Tibial nerve (tissue), 4 donors: ENCODE measurements at places on chromosomes 12 and 14. TPM values are rescaled to one million over a fixed set of nuclear protein-coding genes. Genes with fewer than 3 reads are reported as not detected.

SERPINA1 gene
- 11.9 TPM for total RNA-seq

FOXN4 gene
- total RNA-seq = not detected

DNA sequence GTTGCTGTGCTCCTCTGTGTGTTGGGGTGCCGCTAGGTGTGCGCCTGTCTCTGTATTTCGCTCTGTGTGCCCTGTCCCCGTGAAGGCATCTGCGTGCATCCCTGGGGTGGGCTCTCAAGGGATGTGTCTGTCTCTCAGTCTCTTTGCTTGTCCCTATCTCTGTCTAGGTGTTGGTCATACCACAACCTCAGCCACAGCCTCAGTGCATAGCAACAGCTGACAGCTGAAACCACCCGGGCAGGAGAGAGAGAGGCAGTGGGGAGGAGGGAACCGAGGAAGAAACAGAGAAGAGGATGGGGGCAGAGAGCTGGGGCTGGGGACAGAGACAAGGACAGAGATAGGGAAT, 953 bp upstream of the NXPH4 start:
- peaks cover 35% of the 10 kb centered on the region for H3K4me1 ChIP-seq
- no peak for DNase-seq
- H3K27ac ChIP-seq = no peak overlapping the region
- peaks cover 62% of the 10 kb centered on the region for H3K27me3 ChIP-seq
- no peak overlapping the region for H3K4me3 ChIP-seq

DNA sequence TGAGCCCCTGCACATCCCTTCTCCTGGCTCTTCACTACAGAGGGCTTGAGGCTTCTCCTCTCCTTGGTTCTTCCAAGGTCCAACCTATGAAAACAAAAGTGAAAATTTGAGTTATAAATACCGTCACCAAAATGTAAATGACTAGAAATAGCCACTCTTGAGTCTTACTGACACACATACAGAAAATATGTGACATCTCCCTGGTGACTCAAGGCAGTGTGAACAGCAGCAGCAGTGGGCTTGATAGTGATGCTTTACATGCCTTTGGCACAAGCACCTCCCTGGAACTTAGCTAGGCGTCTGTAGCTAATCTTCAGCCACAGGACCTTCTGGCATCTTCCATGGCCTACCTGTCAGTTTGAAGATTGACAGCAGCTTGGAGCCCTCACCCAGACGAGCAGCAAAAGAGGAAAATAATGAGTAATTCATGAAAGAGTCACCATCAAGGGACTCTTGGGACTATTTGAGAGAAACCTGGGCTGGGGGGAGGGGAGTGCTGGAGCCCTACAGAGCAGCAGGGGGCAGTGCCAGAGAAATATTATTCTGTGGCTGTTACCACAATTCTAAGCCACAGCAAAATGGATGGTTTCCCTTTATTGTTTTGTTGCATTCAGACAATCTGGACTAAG, 158.0 kb downstream of the KCNK10 start:
- no peak overlapping the region for H3K4me3 ChIP-seq
- H3K27ac ChIP-seq = no peak overlapping the region
- DNase-seq = no peak
- no peaks in the 10 kb centered on the region for H3K4me1 ChIP-seq
- no peaks in the 10 kb centered on the region for H3K27me3 ChIP-seq
- H3K36me3 ChIP-seq = no peaks in the 10 kb centered on the region

BHLHE41 gene
- 9.0 TPM for total RNA-seq

KRT72 gene
- total RNA-seq = not detected

ATL1 gene
- 20.6 TPM for total RNA-seq

KCNC2 gene
- total RNA-seq = 0.30 TPM

MEG3 gene
- total RNA-seq = 166 TPM

- no peaks in the 10 kb centered on the region for H3K27me3 ChIP-seq
- H3K36me3 ChIP-seq = no peaks in the 10 kb centered on the region
- H3K27ac ChIP-seq = no peak overlapping the region
Observed at GRCh38 chr12:12693111-12693671, 2.8 kb downstream of the GPR19 start.

GRCh38 chr12:124413401-124413800, 118.5 kb downstream of the RFLNA start:
- DNase-seq = no peak
- no peaks in the 10 kb centered on the region for H3K27me3 ChIP-seq
- H3K36me3 ChIP-seq = no peaks in the 10 kb centered on the region
- H3K27ac ChIP-seq = no peak overlapping the region
- H3K4me1 ChIP-seq = peaks cover 24% of the 10 kb centered on the region

SERPINA9 gene
- total RNA-seq = not detected

CD163 gene
- total RNA-seq = 192 TPM

- no peaks in the 10 kb centered on the region for H3K36me3 ChIP-seq
- no peaks in the 10 kb centered on the region for H3K27me3 ChIP-seq
- H3K27ac ChIP-seq = no peak overlapping the region
- no peak overlapping the region for H3K4me3 ChIP-seq
- no peak for DNase-seq
- no peaks in the 10 kb centered on the region for H3K4me1 ChIP-seq
Observed at GRCh38 chr14:29630566-29631160, 297.0 kb downstream of the PRKD1 start.

DNA sequence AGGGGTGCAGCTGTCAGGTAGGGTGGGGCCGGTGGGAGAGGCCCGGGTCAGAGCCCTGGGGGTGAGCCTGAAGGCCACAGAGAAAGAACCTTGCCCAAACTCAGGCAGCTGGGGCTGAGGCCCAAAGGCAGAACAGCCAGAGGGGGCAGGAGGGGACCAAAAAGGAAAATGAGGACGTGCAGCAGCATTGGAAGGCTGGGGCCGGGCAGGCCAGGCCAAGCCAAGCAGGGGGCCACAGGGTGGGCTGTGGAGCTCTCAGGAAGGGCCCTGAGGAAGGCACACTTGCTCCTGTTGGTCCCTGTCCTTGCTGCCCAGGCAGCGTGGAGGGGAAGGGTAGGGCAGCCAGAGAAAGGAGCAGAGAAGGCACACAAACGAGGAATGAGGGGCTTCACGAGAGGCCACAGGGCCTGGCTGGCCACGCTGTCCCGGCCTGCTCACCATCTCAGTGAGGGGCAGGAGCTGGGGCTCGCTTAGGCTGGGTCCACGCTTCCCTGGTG, 10.5 kb downstream of the MMP14 start:
- H3K36me3 ChIP-seq = peaks cover 51% of the 10 kb centered on the region
- no peak for DNase-seq
- peaks cover 63% of the 10 kb centered on the region for H3K4me1 ChIP-seq

DNA sequence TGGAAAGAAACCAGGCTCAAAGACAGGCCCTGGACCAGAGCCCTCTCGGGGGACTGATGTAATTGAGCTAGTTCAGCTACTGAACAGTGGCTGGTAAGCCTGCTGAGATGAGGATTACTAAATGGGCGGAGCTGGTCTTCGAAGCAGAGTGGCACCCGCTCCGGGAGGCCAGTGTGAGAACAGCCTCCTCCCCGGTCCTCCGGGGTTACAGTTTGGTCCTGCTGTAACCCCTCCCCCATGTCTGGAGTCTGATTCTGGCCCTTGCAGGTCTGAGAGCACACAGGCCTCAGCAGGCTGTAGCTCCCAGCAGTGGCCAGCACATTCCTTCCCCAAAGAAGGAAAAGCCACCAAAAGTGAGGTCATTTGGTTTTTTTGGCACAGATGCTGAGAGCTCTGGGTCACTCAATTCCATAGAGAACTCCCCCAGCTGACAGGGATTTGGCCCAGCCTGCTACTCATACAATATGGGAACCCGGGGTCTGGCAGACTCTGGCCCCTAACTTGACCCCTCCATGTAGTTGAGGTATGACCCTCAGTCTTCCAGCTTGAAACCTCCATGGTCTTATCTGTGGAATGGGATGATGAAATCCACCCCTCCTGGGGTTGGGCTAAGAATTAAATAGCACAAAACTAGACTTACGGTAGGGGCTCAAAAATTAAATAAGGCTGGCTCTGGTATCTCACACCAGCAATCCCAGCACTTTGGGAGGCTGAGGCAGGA, 39.0 kb downstream of the ACTN1 start:
- peak; percentile 61 for DNase-seq
- peak overlapping the region; percentile 74 for H3K27ac ChIP-seq
- no peaks in the 10 kb centered on the region for H3K36me3 ChIP-seq
- no peaks in the 10 kb centered on the region for H3K27me3 ChIP-seq
- H3K4me3 ChIP-seq = no peak overlapping the region
- H3K4me1 ChIP-seq = no peaks in the 10 kb centered on the region

DNA sequence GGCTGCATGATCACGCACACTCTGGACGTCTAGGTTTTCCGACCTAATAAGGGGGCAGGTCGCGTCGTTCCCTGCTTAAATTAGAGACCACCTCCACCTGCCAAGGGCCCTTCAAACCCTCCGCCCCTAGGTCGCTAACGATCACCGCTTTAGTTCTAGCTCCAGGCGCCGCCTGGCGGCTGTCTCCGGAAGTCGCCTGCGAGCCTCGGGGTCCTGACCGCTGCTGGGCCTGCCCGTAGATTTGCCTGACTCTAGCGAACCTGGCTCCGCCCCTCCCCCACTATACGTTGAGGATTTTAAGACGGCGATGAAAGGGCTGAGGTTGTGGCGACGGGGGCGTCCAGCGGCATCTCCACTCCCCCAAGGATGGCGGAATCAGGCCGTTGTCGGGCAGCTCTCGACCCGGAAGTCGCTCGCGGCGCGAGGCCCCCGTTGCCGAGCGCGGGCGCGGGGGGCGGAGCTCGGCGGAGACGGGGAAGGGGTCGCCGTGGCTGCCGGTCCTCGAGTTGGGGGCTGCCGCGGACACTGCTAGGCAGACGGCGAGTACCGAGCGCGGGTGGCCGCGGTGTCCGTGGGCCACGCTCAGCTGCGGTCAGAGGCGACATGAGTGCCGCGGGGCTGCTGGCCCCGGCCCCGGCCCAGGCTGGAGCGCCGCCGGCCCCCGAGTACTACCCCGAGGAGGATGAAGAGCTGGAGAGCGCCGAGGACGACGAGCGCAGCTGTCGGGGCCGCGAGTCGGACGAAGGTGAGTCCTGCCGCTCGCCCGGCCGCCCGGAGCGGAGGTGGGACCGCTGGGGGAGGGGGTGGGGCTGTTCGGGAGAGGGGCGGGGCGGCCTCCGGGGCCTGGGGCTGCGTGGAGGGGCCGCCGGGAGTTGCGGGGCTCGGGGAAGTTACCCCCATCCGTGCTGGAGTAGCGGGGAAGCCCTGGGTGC, at the start of gene SUDS3:
Gene SUDS3 (plus strand): TSS at position 467 of the 932 bp plus-strand sequence. CDS start 137 bp downstream, at position 604.
- peak; percentile 94 for DNase-seq
- H3K4me3 ChIP-seq = peak within 1 kb of the TSS; percentile 93
- H3K36me3 ChIP-seq = peaks cover 4% of the 10 kb centered on the region
- H3K27me3 ChIP-seq = no peaks in the 10 kb centered on the region

GRCh38 chr14:73741386-73741875, 27.2 kb upstream of the PNMA1 start:
- no peaks in the 10 kb centered on the region for H3K27me3 ChIP-seq
- H3K27ac ChIP-seq = peak overlapping the region; percentile 87
- H3K36me3 ChIP-seq = peaks cover 35% of the 10 kb centered on the region
- peak; percentile 44 for DNase-seq
- peaks cover 79% of the 10 kb centered on the region for H3K4me1 ChIP-seq
- peak overlapping the region; percentile 29 for H3K4me3 ChIP-seq

DNA sequence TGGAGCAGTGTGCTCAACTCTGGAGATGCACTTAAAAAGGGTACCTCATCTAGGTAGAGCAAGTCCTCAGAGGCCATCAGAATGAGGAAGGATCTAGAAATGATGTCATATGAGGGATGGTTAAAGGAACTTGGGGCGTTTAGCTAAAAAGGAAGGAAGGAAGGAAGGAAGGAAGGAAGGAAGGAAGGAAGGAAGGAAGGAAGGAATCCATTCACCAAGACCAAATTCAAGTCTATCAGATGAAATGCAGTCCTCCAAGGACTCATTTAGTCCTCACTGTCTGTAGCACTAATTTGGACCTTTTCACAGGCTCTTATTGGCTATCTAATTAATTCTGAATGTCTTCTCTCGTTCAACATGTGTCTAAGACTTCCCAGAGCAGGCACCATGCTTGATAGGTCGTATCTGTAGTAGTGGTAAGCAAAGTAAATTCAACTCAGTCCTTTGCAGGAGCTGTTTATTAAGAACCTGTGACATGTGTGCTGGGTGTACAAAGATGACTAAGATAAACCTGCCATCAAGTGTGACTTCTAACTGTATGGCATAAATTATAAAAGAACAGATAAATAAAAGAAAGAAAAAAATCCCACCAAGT, 63.5 kb downstream of the LLPH start:
- H3K27me3 ChIP-seq = no peaks in the 10 kb centered on the region
- no peak overlapping the region for H3K4me3 ChIP-seq
- H3K27ac ChIP-seq = no peak overlapping the region
- H3K4me1 ChIP-seq = no peaks in the 10 kb centered on the region
- no peak for DNase-seq

GRCh38 chr14:95362138-95362494, 42.4 kb upstream of the CLMN start:
- no peaks in the 10 kb centered on the region for H3K36me3 ChIP-seq
- peak overlapping the region; percentile 87 for H3K27ac ChIP-seq
- H3K4me3 ChIP-seq = no peak overlapping the region
- no peaks in the 10 kb centered on the region for H3K27me3 ChIP-seq

GRCh38 chr12:79988368-79988767, 53.5 kb upstream of the PPP1R12A start:
- DNase-seq = no peak
- no peaks in the 10 kb centered on the region for H3K4me1 ChIP-seq
- H3K27ac ChIP-seq = no peak overlapping the region
- no peak overlapping the region for H3K4me3 ChIP-seq
- H3K27me3 ChIP-seq = no peaks in the 10 kb centered on the region

SLC10A1 gene
- total RNA-seq = not detected

GRCh38 chr12:88057994-88058718, 29.0 kb upstream of the C12orf50 start:
- DNase-seq = no peak
- peaks cover 43% of the 10 kb centered on the region for H3K36me3 ChIP-seq
- peaks cover 5% of the 10 kb centered on the region for H3K4me1 ChIP-seq
- H3K27ac ChIP-seq = no peak overlapping the region
- no peak overlapping the region for H3K4me3 ChIP-seq

- H3K27me3 ChIP-seq = no peaks in the 10 kb centered on the region
- H3K4me3 ChIP-seq = no peak overlapping the region
- H3K36me3 ChIP-seq = peaks cover 93% of the 10 kb centered on the region
- no peak overlapping the region for H3K27ac ChIP-seq
- H3K4me1 ChIP-seq = peaks cover 27% of the 10 kb centered on the region
Observed at GRCh38 chr14:21078287-21078686, 8.2 kb downstream of the ARHGEF40 start.

- H3K27me3 ChIP-seq = no peaks in the 10 kb centered on the region
- H3K36me3 ChIP-seq = no peaks in the 10 kb centered on the region
- H3K4me3 ChIP-seq = no peak overlapping the region
Observed at GRCh38 chr12:57584690-57585089, 6.3 kb upstream of the PIP4K2C start.

GRCh38 chr14:75088566-75089373, 19.3 kb downstream of the ZC2HC1C start:
- no peak overlapping the region for H3K4me3 ChIP-seq
- H3K36me3 ChIP-seq = peaks cover 16% of the 10 kb centered on the region
- H3K4me1 ChIP-seq = no peaks in the 10 kb centered on the region
- H3K27me3 ChIP-seq = no peaks in the 10 kb centered on the region
- DNase-seq = no peak

GRCh38 chr12:104507672-104508071, 50.9 kb downstream of the CHST11 start:
- no peak overlapping the region for H3K4me3 ChIP-seq
- peaks cover 16% of the 10 kb centered on the region for H3K4me1 ChIP-seq
- DNase-seq = no peak
- no peaks in the 10 kb centered on the region for H3K27me3 ChIP-seq

GRCh38 chr14:61396279-61396678, 74.9 kb downstream of the PRKCH start:
- H3K4me1 ChIP-seq = no peaks in the 10 kb centered on the region
- H3K27ac ChIP-seq = no peak overlapping the region
- H3K4me3 ChIP-seq = no peak overlapping the region
- no peaks in the 10 kb centered on the region for H3K36me3 ChIP-seq

GRCh38 chr12:124901003-124901402, 13.4 kb downstream of the UBC start:
- peaks cover 15% of the 10 kb centered on the region for H3K4me1 ChIP-seq
- DNase-seq = no peak
- H3K27me3 ChIP-seq = no peaks in the 10 kb centered on the region
- no peaks in the 10 kb centered on the region for H3K36me3 ChIP-seq
- H3K27ac ChIP-seq = no peak overlapping the region
